ENCODE measurements at places on chromosomes 12 and 14. TPM values are rescaled to one million over a fixed set of nuclear protein-coding genes. Genes with fewer than 3 reads are reported as not detected.

The KRT75 gene
- total RNA-seq = not detected

DNA sequence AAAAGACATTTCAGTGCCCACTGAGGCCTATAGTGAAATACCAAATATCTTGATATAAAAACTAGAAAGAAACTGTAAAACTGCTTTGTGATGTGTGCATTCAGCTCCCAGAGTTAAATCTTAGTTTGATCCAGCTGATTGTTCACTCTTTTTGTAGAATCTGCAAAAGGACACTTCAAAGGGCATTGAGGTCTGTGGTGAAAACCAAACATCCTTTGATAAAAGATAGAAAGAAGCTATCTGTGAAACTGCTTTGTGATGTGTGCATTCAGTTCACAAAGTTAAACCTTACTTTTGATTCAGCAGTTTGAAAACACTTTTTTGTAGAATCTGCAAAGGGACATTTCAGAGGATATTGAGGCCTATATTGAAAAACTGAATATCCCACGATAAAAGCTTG is 290.7 kb upstream of the ALG10B start:
- no peak for DNase-seq

The GPATCH2L gene
- total RNA-seq = 65.0 TPM

- no peak for DNase-seq
Observed at GRCh38 chr12:104683831-104684503, 227.2 kb downstream of the CHST11 start.

DNA sequence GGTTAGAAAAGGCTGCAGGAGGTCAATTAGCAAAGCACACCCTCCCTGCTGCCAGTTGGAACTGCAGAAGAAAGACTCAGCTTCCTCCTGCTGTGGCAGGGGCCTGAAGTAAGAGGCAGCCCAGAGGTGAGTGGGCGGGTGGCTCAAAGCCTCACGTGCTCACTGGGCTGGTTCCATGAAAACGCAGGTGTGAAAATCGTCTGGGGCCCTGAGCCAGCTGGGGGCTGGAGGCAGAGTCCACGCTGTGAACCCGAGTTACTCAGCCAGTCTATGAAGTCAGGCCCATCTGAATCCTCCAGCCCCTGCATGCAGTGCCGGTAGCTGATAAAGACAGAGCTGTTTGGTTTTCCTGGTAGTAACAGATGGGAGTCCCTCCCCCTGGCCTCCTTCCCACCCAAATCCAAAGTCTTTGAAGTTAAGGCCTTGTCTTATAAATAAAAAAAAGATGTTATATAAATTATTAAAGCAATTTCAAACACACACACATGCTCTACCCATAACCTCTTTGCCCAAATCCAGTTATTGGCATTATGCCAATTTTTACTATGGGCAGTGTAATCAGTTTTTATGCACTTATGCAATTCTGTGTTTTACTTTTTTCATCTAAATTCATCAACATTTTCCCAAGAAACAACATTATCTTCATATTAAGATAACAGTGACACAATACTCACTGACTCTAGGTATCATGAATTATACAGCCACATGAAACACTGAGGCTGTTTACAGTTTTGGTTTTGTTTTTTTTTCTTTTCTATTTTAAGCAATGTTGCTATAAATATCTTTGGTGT is 57.9 kb upstream of the PNMA1 start:
- DNase-seq = no peak

The IL26 gene
- total RNA-seq = not detected

The SERPINA10 gene
- total RNA-seq = not detected

- peak; percentile 42 for DNase-seq
Observed at GRCh38 chr14:25349269-25349668, 299.3 kb upstream of the STXBP6 start.

DNA sequence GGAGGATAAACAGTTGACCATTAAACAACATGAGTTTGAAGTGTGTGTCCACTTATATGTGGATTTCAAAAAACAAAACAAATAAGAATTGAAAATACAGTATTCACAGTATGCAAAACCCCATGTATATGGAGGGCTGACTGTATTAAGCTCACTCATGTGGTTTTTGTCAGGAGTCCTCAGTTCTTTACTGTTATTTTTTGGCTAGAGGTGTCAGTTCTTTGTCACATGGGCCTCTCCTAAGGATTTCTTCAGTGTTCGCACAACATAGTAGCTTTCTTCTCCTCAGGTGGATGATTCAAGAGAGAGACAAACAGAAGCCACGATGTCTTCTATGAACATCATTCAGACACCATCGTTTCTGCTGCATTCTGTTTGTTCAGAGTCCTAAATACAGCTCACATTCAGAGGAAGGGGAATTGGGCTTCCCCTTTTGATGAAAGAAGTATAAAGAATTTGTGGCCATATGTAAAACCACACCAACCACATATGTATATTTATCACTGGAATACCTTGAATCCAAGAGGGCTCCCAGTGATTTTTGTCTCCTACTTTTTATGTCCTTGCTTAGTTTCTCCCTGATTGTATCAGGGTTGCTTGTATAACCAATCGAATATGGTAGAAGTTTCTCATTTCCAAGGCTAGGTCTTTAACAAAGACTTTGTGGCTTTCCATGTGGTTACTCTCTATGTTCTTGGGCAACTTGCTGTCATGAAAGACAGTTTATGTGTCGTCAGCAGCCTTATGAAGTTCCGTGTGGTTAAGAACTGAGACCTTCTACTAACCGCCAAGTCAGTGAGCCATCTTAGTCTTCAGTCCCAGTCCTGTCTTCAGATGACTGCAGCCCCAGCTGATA is 18.9 kb downstream of the MNAT1 start:
- DNase-seq = no peak

DNA sequence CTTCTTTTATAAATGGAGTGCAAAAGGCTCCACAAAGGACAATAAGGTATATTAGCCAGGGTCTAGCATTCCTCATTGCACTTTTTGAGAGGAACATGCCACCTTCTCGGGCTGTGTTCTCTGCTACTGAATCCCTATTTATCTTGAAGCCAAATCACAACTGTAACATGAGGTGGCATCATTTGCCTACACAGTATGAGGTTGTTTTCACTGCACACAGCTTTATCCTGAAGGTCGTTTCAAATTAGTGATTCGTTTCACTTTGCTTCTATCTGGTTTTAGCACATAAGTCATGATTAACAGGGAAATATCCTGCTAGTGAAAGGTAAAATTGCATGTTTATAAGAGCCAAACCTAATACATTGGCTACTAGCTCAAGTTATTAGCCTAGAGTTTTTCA is 153.8 kb downstream of the SLC35F4 start:
- DNase-seq = no peak

- DNase-seq = no peak
Observed at GRCh38 chr12:130839770-130840404, 837 bp upstream of the STX2 start.

- DNase-seq = no peak
Observed at GRCh38 chr14:100214770-100215083, 24.2 kb upstream of the YY1 start.

The GPR65 gene
- 0.38 TPM for total RNA-seq

The PLBD1 gene
- total RNA-seq = 1.3 TPM

DNA sequence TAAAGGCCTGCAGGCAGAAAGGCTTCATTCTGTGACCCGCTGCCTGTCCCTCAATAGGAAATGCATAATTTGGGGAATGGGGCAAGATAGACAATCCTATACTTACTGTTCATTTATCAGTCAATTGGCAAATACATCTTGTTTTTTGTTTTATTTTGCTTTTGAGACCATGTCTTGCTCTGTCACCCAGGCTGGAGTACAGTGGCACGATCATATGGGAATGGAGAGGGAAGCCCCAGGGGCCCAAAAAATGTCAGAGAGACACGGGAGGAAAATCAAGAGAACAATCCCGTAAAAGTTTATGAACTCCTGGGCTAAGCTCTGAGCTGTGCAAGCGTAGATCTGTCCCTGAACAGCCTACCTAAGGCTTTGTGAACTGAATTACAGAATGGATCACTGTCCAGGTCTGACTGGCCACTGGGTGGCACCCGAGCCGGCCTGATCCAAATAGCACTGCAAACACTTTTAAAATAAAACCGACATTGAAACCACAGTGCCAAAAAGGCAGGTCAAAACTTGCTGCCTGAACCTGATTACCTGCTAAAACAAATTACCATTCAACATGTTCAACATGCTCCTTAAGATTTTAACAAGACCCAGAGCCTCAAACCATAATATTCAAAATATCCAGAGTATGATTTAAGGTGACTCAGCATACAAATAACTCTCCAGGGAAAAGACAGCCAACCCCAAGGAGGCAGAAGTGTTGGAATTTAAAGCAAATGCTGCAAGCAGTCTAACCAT is 11.8 kb downstream of the COPS7A start:
- DNase-seq = peak; percentile 67

GRCh38 chr14:103819503-103820307 is 27.7 kb downstream of the PPP1R13B start:
- no peak for DNase-seq

DNA sequence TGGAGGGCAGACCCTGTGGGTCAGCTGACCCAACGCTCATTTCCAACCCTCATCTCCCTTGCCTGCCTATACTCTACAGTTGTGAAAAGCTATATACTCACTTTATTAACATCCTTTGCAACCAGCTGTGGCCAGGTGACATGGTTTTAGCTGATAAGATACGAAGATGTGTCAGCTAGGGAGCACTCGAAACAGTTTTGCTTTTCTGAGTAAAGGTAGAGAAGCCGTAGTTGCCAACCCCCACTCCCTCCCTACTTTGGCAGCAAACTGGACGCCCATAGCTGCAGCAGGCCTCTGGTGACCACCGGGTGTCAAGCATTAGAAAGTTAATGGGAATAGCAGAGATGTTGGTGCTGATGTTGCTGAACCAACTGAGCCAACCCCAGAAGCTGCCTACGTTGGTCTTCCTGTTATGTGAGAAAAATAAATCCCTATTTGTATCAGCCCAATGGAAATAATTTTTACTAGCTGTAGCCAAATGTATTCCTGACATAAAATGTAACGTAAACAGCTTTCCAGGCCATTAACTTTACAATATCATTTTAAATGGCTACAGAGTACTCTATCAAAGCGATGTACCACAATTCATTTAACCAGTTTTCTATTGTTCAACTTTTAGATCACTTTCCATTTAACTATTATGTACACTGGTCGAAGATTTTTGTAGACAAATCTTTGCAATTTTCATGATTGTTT is 98.5 kb upstream of the TMCC3 start:
- no peak for DNase-seq

- no peak for DNase-seq
Observed at GRCh38 chr14:68327231-68327630, 465.6 kb downstream of the ZFP36L1 start.

DNA sequence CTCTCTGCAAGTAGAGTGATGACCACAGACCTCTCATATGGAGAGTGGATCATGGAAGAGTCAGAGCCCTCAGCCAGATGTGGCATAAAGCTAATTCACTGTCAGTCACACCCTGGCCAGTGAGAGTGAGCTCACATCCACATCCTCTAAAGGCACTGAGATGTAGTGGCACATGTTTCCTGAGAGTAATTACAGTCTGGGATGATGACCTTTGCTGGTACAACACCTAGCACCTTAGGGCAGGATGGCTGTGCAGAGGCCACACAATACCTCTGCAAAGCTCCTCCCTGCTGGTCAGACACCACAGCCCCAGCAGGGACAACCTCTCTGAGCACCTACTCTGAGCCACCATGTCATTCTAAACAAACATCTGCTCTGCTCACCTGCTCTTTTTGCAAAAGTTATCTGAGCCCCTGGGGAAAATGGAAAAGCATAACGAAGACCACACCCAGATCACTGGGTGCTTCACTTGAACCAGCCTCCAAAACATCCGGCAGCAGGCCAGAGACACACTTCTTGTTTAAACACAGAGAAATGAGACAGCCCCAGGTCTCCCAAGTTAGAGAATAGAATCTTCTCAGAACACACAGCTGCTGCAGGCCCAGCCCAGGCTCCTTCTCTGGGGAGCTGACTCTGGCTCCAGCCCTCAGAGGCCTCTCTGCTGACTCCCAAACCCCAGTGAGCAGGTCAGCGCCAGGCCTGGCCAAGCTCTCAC is 30.3 kb downstream of the PITPNM2 start:
- no peak for DNase-seq

The RIMKLB gene
- total RNA-seq = 53.3 TPM

GRCh38 chr14:100058777-100059437 is 6.3 kb upstream of the EVL start:
- no peak for DNase-seq

DNA sequence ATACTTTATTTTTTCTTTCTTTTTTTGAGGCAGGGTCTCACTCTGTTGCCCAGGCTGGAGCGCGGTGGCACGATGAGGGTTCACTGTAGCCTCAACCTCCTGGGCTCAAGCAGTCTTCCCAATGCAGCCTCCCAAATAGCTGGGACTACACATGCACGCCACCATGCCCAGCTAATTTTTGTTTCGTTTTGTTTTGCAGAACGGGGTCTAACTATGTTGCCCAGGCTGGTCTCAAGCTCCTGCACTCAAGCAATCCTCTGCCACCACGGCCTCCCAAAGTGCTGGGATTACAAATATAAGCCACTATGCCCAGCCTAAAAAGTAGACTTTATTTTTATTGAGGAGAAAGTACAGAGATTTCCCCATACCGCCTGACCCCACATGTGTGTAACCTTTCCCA is 4.7 kb upstream of the MSI1 start:
- DNase-seq = no peak

The SGPP1 gene
- 20.2 TPM for total RNA-seq

The ACSM4 gene
- total RNA-seq = not detected

The CCER1 gene
- not detected for total RNA-seq

DNA sequence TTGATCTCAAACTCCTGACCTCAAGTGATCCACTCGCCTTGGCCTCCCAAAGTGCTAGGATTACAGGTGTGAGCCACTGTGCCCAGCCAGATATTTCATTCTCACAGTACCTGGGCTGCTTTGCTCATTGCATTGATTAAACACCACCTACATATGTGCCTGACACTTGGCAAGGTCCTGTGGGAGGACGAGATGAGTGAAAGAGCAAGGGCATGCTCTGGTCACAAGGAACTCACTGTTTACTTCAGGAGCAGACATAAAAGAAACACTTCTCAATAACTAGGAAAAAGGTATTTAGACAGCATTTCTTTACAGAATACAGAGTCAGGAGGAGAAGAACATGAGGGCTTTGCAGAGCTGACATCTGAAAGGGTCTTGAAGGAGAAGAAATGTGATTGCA is 91.7 kb downstream of the TMCC3 start:
- no peak for DNase-seq

GRCh38 chr12:13371797-13372196 is 175.3 kb downstream of the EMP1 start:
- DNase-seq = no peak

GRCh38 chr12:5066251-5066650 is 22.6 kb downstream of the KCNA5 start:
- DNase-seq = no peak

GRCh38 chr12:126742241-126742641 is 1524.7 kb upstream of the TMEM132C start:
- DNase-seq = peak; percentile 62

- DNase-seq = no peak
Observed at GRCh38 chr12:29702972-29703371, 80.8 kb downstream of the TMTC1 start.

DNA sequence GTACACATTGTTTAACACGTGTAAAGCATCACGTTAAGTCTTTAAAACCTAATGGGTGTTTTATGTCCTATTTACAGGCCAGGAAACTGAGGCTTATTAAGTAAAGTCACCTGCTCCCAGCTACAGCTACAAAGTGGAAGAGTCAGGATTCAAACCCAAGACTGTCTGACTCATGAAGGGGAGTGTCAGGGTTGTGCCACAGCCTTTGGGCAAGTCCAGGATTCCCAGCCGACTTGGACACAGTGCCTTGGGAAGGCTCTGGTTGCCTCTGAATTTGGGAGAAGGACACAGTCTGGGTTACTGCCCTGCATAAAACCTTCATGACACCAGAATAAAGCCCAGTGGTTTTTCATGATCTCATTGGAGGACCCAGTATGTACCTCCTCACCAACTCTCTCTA is 7.3 kb downstream of the RNU4-2 start:
- no peak for DNase-seq

The CFAP251 gene
- 5.5 TPM for total RNA-seq

- peak; percentile 53 for DNase-seq
Observed at GRCh38 chr14:90556012-90556477, 159.2 kb downstream of the CALM1 start.
